ENCODE measurements at places on chromosomes 3 and 15. TPM values are rescaled to one million over a fixed set of nuclear protein-coding genes. Genes with fewer than 3 reads are reported as not detected.

Gene GRAMD1C
- 1.2 TPM for total RNA-seq

Gene ETFA
- 110 TPM for total RNA-seq

Gene PLOD2
- 345 TPM for total RNA-seq

Gene RAP2B
- total RNA-seq, result 20.3 TPM

Gene TGM5
- not detected for total RNA-seq

Gene AADAC
- total RNA-seq, result not detected

Gene ZNF385D
- total RNA-seq, result 2.9 TPM

Gene RASGRF1
- total RNA-seq, result under 0.01 TPM

Gene ECE2
- total RNA-seq, result not detected

Gene CYP8B1
- total RNA-seq, result not detected

All from osteoblast (primary cell).